A549 treated with GW870086 at 1 μM for 4 hours (cell line): ENCODE measurements at places on chromosomes 11 and 22. TPM values are rescaled to one million over a fixed set of nuclear protein-coding genes. Genes with fewer than 3 reads are reported as not detected.

The NECTIN1 gene
- total RNA-seq: 8.6 to 12.6 TPM (median 10.8 TPM) in 5 replicates

The RFPL3 gene
- not detected in 5 replicates for total RNA-seq

The APOBEC3A gene
- total RNA-seq: 0.09 TPM in 1 of 5 replicates, not detected in the others

The RTN4RL2 gene
- 50.4 to 95.0 TPM (median 89.7 TPM) in 5 replicates for total RNA-seq

The MMP20 gene
- not detected in 5 replicates for total RNA-seq

The PATE2 gene
- not detected in 5 replicates for total RNA-seq

The ENTHD1 gene
- not detected in 5 replicates for total RNA-seq

The H19 gene
- 8.3 to 20.6 TPM (median 14.5 TPM) in 5 replicates for total RNA-seq

The SOX10 gene
- total RNA-seq: not detected in 5 replicates

The CASP12 gene
- not detected in 5 replicates for total RNA-seq

The ELMOD1 gene
- total RNA-seq: 0.06 to 0.31 TPM (median 0.15 TPM) in 5 replicates

The DAGLA gene
- 5.1 to 8.2 TPM (median 7.1 TPM) in 5 replicates for total RNA-seq

The ACRV1 gene
- not detected in 5 replicates for total RNA-seq

The CHRM1 gene
- total RNA-seq: 0.06 TPM in 2 of 5 replicates, not detected in the others

The B3GAT1 gene
- total RNA-seq: 0.03 TPM in 1 of 5 replicates, not detected in the others

The DDI1 gene
- total RNA-seq: not detected in 5 replicates

The CCDC15 gene
- total RNA-seq: 0.29 to 0.67 TPM (median 0.52 TPM) in 5 replicates

The ZDHHC24 gene
- total RNA-seq: 7.4 to 14.0 TPM (median 12.4 TPM) in 5 replicates

The NAGA gene
- 6.1 to 7.4 TPM (median 6.6 TPM) in 5 replicates for total RNA-seq

The TUBA8 gene
- 0.25 to 0.93 TPM (median 0.39 TPM) in 5 replicates for total RNA-seq

The SERPING1 gene
- total RNA-seq: 0.34 to 1.2 TPM (median 0.87 TPM) in 5 replicates

The PLAAT2 gene
- 0.51 to 1.3 TPM (median 0.89 TPM) in 5 replicates for total RNA-seq

The SNX32 gene
- total RNA-seq: 0.05 to 0.08 TPM (median 0.07 TPM) in 3 of 5 replicates, not detected in the others

The GAL gene
- total RNA-seq: 10.8 to 23.8 TPM (median 17.0 TPM) in 5 replicates

The TMPRSS5 gene
- total RNA-seq: 0.09 to 0.25 TPM (median 0.12 TPM) in 5 replicates

The FIBIN gene
- total RNA-seq: not detected in 5 replicates

The NRIP3 gene
- total RNA-seq: 0.63 to 1.1 TPM (median 0.92 TPM) in 5 replicates

The SLC37A2 gene
- total RNA-seq: 0.05 to 0.16 TPM (median 0.10 TPM) in 4 of 5 replicates, not detected in the other

The RAG2 gene
- total RNA-seq: not detected in 5 replicates

The LRRC74B gene
- total RNA-seq: not detected in 5 replicates

The OR8D2 gene
- total RNA-seq: not detected in 5 replicates

The MYO18B gene
- total RNA-seq: 0.03 to 0.09 TPM (median 0.06 TPM) in 5 replicates

The CST6 gene
- not detected in 5 replicates for total RNA-seq

The OR52I2 gene
- total RNA-seq: not detected in 5 replicates

The CYTH4 gene
- total RNA-seq: 0.59 to 1.9 TPM (median 0.90 TPM) in 5 replicates

The PNPLA5 gene
- total RNA-seq: not detected in 5 replicates

The SPI1 gene
- total RNA-seq: 0.15 TPM in 1 of 5 replicates, not detected in the others

The PRG2 gene
- total RNA-seq: not detected in 5 replicates

The MMP27 gene
- total RNA-seq: not detected in 5 replicates

The C1QTNF4 gene
- 0.07 to 0.09 TPM in 2 of 5 replicates, not detected in the others for total RNA-seq

The BAIAP2L2 gene
- 5.1 to 8.5 TPM (median 8.0 TPM) in 5 replicates for total RNA-seq

The FGF19 gene
- total RNA-seq: 0.09 to 0.13 TPM (median 0.10 TPM) in 5 replicates

The CASP1 gene
- 0.11 to 0.56 TPM (median 0.29 TPM) in 4 of 5 replicates, not detected in the other for total RNA-seq

The SSH3 gene
- 16.6 to 32.1 TPM (median 27.6 TPM) in 5 replicates for total RNA-seq

The CCDC83 gene
- total RNA-seq: not detected in 5 replicates

The LAYN gene
- 3.6 to 4.9 TPM (median 4.2 TPM) in 5 replicates for total RNA-seq

The P2RY6 gene
- 5.8 to 10.4 TPM (median 8.9 TPM) in 5 replicates for total RNA-seq

The TMEM191C gene
- total RNA-seq: 0.49 to 1.5 TPM (median 0.74 TPM) in 5 replicates

The OR5A1 gene
- not detected in 5 replicates for total RNA-seq

The MCHR1 gene
- total RNA-seq: not detected in 5 replicates

The CEND1 gene
- 1.2 to 2.7 TPM (median 1.9 TPM) in 5 replicates for total RNA-seq

The MFRP gene
- not detected in 5 replicates for total RNA-seq

The LRRC10B gene
- 0.09 to 0.21 TPM (median 0.17 TPM) in 5 replicates for total RNA-seq

The MCAM gene
- 9.2 to 12.5 TPM (median 11.6 TPM) in 5 replicates for total RNA-seq

The SLC22A8 gene
- total RNA-seq: not detected in 5 replicates
